GM12891 (cell line): ENCODE measurements at places on chromosomes 1 and 21.

DNA sequence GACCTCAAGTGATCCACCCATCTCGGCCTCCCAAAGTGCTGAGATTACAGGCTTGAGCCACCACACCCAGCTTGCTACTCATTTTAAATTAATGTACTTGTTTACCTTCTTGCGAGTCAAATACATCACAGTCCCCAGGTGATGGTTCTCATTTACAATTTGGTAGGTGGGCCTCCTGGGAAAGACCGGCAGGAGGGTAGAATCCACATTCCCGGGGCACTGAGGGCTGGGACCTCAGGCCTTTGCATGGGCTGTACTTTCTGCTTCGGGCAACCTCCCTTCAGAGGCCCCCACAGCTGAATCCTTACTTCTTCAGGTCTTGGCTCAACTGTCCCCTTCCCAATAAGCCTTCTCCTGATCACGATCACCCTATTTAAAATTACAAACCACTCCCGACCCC is 165.5 kb downstream of the KAZN start:
- no peak for DNase-seq

DNA sequence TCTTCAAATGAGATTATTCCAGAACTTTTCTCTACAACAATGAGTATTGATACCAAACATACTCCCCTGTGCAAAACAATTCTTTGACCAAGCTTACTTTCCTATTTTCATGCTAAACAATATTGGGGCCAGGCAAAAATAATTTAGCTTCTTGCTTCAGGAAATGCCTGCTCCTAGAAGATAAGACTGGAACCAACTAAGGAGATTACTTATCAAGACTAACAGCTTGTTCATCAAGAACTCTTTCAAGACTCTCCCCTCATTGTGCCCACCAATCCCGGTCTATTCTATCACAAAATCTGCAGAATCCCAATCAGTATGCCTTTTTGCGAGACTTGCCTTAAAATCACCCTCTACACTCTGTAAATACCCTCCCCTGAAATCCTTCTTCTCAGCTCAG is 536.6 kb downstream of the RWDD3 start:
- no peak for DNase-seq

- DNase-seq: no peak
Observed at GRCh38 chr1:46153732-46154131, 21.2 kb upstream of the TSPAN1 start.

DNA sequence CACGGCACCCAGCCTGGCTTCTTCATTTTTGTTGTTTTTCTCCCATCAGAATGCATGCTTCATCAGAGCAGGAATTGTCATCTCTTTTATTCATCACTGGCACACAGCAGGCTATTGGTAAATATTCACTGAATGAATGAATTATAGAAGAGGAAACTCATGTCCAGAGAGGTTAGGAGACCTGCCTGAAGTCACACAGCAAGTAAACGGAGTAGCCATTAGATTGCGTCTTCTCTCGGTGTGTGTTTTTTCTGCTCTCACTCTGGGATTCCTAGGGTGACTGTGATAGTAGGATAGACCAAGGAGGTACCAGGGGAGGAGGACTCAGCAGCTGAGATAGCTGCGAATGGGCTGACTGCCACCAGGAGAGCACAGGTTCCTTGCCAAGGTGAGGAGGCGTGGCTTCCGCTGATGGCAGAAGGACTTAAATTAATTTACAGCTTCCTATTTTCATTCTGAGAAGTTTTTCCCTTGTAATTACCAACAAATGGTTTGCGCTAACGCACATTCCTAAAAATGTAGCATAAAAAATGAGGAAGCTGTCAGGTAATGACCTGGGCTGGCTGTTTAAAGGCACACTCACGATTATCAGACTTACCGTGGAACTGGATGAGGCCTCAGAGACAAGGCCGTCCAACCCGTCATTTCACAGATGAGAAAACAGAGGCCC is 4.5 kb upstream of the NCMAP start:
- no peak for DNase-seq

DNA sequence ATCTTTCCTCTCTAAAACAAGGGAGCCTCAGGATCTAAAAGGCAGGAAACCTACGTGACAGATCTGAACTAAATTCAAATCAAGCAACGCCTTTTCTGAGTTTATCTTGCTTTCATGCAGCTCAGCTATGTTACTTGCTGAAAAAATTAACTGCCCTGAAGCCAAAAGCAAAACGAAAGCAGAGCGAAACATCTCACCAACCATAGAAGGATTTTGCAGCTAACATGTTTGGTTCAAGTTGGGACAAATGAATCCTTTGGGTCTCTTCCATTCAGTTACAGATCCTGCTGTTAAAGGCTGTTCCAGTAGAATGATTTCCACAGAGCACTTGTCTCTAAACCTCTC is 482 bp downstream of the SLC2A5 start:
- DNase-seq: no peak

DNA sequence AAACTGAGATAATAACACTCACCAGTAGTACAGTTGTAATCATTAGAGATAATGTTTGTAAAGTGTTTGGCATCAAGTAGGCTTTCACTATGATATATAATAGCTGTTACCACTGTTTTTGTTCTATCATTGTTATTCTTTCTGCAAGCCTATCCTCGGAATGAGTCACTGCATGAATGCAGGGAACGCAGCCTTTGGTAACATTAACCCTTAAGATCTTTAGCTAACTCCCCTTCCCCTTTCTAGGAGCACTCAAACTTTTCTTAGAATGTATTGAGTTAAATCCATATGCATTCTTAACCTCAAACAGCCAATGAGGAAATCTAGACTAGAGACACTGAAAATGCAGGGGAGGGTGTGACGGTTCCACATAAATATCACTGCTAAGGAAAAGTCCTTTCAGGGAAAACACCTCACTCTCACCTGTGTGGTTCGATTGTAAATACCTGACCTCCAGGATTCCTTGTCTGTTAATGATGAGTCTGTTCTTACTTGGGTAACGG is 467.3 kb downstream of the SETD4 start:
- DNase-seq: no peak

DNA sequence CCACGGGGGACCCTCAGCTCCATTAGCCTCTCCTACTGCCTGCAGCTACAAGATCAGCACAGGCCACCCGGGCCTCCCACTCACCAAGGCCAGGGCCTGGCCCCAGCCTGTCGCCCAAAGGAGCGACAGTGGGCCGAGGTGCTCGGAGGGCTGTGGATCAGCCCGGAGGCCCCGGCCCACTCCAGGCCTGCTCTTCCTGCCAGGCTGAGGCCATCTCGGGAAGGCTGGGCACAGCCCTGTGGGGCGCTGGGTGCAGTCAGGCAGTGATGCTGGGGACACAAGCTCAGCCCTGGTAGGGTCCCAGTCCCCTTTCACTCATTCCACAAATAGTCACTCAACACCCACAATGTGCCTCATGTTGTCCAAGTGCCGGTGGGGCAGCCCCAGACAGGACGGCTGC is 58.8 kb downstream of the CASZ1 start:
- no peak for DNase-seq

DNA sequence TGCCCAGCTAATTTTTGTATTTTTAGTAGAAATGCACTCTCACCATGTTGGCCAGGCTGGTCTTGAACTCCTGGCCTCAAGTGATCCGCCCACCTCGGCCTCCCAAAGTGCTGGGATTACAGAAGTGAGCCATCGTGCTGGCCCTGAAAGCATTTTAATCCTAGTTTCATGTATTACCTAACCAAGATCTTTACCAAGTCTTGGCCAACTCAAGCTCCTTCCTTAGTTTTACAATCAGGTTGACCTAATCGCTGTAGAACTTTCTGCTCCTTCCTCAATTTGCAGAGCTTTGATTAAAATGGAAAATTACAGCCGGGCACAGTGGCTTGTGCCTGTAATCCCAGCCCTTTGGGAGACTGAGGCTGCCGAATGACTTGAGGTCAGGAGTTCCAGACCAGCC is 3.2 kb upstream of the TMEM63A start:
- DNase-seq: no peak

DNA sequence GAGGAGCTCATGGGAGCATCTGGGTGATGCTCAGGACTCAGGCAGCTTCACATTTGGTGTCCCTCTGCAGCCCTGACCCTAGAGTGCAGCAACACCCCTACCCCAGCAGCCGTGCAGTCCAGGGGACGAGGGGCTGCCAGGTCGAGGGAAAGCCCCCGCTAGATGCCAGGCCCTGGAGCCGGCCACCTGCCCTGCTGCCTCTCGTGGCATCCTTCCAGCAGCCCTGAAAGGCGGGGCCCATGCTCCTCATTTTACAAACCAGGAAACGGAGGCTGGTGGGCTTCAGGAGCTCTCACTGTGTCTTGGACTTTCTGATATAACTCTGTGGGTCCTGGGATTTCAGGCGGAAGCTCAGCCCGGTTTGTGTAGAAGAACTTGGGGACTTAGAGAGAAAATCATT is 120.5 kb upstream of the WNT4 start:
- no peak for DNase-seq

DNA sequence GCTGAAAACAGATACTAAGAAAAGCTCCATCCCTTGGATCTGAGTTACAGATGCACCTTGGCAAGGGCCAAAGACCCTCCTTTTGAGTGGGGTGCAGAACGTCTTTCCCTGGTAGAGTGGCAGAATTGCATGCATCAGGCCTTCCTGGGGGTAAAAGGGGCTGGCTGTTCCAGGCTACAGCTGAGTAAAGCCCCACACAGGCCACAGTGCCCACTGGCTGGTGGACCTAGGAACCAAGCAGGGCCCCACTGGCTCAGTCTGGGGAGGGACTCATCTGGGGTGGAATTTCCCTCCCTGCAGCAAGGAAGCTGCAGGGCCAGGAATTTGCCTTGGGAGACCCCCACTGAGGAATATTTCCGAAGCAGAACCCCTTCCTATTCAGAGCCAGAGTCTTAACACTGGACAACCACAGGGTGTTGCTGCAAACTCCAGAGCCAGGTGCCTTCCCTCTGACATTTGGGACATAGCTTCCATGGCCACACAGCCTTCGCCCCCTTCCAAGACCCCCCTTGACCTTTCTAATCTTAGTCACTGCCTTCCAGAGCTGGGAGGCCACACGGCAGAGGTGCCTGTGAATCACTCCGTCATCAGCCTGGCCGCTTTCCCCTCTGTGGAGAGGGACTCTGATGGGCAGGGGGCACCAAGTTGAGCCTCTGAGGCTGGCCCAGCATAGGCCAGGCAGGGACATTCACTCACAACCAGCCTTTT is 52.5 kb downstream of the LACTBL1 start:
- DNase-seq: no peak

GRCh38 chr1:164683235-164683634 is 124.3 kb downstream of the PBX1 start:
- DNase-seq: no peak

DNA sequence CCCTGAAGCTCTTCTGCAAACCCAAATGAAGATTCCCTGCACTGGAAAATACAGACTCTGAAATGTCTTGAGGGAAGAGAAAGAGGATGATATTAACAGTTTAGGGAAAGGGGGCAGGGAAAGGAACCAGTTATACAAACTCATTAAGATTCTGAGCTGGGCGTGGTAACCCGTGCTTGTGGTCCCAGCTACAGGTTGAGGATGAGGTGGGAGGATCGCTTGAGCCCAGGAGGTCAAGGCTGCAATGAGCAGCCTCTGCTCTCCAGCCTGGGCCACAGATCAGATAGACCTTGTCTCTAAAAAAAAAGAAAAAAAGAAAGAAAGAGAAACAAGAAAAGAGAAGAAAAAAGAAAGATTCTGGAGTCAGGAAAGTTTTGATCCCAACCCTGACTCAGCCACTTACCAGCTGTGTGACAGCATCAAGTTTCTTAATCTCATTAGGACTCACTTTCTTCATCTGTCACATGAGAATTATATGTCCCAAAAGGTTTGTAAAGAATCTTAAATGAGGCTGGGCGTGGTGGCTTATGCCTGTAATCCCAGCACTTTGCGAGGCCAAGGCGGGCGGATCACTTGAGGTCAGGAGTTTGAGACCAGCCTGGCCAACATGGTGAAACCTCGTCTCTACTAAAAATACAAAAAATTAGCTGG is 53.9 kb downstream of the OPTC start:
- no peak for DNase-seq

DNA sequence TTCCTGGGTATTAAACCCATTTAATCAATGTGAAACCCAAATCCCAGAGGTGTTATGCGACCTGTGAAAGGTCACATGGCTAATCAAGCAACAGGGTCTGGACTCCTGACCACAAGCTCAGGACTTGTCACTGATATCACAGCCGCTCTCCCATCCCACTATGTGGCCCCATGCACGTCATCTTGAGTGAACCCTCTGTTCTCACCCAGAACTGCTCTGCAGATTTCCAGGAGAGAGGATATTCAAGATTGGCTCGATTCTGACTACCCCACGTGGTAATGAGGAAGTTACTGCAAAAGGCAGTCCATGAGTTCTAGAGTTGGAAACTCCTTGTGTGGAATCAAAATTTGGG is 173.5 kb upstream of the ETV3 start:
- DNase-seq: no peak

DNA sequence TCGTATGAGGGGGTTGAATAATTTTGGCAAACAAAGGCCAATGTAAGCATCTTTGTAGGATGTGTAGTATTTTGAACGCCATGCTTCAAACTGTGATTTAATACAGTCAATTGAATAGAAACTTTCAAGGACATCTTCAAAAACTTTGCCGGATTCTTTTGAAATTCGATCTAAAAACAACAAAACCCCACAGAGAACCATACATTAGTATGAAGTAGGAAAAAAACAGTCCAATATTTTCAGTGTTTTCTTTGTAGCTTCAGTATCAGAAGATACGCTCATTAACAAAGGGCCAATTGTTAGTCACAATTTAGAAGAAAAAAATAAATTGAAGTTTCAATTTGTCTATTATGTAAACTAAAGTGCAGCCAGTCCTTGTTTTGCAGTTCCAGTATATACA is 20.7 kb upstream of the SYNJ1 start:
- DNase-seq: no peak

DNA sequence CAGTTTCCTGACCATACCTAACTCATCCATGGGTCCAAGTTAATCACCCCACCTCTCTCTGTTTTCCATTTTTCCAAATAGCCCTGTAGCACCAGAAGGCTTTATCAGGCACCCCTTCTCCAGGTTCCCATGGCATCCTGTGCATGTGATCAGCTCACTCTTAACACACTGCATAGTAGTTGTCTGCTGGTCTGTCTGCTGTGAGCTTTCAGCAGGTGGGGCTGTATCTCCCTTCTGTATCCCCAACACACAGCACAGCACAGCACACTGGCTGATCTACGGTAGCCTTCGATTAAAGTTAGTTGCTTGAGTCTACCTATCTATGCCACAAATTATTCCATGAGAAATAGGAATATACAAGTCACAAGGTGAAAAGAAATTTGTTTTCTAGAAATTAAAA is 54.3 kb upstream of the C1orf198 start:
- no peak for DNase-seq

DNA sequence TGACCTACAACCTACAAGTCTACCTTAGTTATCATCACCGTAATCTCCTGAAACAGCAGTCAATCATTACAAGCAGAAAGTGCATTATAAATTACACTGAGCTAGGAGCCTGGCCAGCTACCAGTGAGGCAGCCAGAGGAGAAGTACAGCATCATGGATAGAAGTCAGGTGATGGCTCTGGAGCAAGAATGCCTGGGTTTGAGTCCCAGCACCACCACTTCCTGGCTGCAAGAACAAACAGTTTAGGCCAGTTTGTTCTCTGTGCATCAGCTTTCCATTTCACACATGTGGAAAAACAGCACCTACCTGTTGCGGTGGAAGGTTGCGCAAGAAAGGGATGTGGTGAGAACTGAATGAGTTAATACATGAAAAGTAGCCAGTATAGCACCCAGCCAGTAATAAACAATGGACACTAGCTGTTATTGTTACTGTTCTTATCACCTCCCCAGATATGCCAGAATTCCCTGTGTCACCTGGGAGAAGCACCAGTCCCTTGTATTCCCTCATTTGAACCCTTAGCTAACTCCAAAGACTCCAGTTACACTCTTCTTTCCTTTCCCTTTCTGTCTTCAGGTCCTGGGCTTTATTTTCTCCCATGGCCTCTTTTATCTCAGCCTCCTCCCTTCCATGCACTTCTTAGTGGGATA is 9.0 kb downstream of the CREG1 start:
- no peak for DNase-seq
